ENCODE measurements at places on chromosomes 3 and 15.

DNA sequence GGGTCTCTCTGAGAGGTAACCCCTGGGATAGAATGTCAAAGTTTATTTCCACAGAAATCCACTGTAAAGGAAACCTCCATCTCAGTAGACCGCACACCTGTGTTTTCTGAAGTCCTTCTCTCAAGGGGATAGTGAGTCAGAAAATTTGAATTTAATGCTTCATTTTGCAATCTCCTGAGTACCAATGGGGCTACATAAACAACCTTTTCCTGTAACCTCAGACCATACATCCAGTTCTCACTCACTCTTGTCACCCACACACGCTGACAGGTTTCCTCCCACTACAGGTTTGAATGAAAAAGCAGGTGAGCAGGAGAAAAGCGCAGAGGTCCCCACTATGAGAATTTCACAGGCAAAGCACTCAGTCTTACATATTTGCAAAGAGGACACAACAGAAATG lies 165.3 kb upstream of the MCTP2 start:
- DNase-seq = no peak

- no peak for DNase-seq
Measured at GRCh38 chr3:27025718-27026117, 343.5 kb downstream of the NEK10 start.

GRCh38 chr3:17905996-17906395 lies 163.6 kb upstream of the TBC1D5 start:
- no peak for DNase-seq

GRCh38 chr15:70406617-70407335 lies 309.1 kb upstream of the TLE3 start:
- DNase-seq = no peak

DNA sequence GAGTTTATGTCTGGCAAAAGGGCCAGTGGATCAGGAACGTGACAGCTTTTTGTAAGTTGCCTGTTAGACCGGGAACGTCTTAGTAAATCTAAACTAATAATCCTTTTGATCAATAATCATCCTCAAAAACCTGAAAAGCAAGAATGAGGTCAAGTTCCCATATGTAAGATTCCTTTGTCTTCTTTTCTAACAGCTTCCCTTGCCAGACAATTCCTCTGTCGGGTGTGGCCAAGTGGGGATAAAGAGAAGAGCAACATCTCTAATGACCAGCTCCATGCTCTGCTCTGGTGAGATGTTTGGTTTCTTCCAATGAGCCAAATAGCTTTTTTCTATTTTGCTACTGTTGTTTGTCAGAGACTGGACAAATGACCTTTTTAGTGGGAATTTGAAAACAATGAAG lies 19.8 kb downstream of the FANCD2OS start:
- no peak for DNase-seq

- DNase-seq = no peak
Measured at GRCh38 chr3:160135851-160136250, 89.4 kb upstream of the C3orf80 start.

- DNase-seq = no peak
Measured at GRCh38 chr3:146928421-146929059, 323.4 kb upstream of the PLSCR5 start.

DNA sequence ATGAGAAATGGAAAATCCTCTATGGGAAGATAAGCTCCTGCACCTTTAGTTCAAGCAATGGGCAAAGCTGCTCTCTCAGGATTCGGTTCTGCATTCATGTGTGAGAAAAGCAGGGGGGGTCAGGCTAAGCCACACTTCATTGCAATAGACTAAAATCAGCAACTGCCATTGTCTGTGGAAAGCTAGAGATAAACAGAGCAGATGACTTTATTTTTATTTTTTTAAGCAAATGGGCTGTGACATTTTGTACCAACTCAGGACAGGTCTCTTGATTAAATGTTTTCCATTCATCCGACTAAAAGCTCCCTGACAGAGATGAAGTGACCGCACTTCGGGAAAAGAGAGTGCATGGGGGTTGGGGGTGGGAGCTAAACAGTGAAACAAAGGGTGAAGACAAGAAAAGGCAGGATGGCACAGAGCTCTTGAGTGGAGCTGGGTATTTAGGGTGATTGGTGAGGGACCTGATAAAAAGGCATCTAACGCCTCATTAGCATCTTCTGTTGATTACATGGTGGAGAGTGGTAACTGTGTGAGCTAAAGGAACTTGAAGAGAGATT lies 987.4 kb downstream of the TUSC7 start:
- no peak for DNase-seq

DNA sequence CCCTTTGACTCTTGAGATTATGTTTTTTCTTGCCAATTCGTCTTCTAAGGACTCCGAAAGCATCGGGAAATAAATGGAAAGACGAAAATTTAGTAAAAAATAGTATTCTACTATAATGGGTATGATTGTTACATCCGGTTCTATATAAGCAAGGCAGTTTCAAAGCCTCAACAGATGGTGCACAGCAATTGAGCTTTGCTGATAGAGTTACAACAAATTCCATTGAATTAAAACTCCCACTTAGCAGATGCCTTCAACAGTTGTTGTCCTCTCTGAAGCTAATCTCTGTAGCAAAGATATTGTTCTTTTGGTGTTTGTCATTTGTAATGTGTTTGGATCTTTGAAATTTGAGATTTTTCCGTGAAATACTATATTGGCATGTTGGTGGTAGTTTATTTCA lies 16.1 kb upstream of the GHSR start:
- no peak for DNase-seq

DNA sequence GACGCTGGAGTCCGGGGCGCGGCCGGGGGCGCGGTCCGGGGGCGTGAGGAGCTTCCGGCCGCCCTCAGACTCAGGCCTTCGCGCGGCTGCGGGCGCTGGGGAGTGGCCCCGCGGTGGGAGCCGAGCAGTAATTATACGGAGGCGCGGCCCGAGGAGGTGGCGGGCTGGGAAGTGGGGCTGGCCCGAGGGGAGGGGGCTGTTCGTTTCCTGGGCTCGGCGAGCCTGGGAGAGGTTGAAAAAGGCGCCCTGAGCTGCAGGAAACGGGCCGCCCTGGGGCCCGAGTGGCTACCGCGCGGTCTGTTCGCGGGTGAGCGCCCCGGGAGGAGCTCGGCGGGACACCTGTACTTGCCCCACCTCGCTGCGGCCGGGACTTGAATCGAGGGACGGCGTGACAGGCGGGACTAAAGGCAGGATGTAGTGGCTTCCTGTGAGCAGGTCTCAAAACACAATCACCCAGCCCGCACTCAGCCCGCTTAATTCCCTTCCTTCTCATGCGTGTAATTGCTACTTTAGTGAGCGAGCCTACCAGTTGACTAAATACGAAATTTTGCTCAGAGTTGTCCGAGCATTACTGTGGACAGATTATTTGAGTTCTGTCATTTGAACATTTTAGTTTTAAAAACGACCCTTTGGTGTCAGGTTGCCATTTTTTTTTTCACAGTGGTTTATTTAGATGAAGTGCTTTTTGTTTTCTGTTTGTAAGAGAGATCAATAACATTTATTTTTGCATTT lies 860 bp downstream of the RASA2 start:
- peak; percentile 84 for DNase-seq

- no peak for DNase-seq
Measured at GRCh38 chr3:39166134-39166710, 12.8 kb upstream of the CSRNP1 start.

GRCh38 chr3:129345971-129346370 lies 67.3 kb downstream of the HMCES start:
- DNase-seq = no peak

GRCh38 chr3:112437146-112438022 lies 61.9 kb downstream of the BTLA start:
- no peak for DNase-seq

GRCh38 chr15:72796515-72797337 lies 13.2 kb upstream of the ADPGK start:
- peak; percentile 78 for DNase-seq

- no peak for DNase-seq
Measured at GRCh38 chr3:61724801-61725200, 163.4 kb downstream of the PTPRG start.

DNA sequence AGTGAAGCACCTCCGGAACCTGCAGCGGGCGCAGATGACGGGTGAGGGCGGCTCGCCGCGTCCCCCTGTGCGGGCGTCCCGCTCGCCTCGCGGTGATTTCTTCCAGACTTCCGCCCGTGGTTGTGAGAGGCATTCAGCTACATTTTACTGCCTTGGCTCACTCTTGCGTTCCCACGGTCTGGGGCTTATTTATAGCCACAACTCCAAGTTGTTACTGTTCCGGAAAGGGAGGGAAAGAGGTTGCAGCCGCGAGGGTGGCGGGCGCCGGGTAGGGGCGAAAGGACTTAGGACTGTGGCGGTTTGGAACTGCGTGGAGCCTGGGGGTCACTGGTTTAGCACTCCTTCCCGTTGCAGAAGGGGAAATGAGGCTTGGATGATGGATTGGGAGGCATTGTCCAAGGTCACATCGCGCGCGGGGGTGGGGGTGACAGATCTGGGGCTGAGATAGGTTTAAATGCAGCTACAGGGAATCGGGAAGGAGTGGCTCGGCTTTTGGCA lies 1.1 kb downstream of the HES1 start:
- DNase-seq = no peak

DNA sequence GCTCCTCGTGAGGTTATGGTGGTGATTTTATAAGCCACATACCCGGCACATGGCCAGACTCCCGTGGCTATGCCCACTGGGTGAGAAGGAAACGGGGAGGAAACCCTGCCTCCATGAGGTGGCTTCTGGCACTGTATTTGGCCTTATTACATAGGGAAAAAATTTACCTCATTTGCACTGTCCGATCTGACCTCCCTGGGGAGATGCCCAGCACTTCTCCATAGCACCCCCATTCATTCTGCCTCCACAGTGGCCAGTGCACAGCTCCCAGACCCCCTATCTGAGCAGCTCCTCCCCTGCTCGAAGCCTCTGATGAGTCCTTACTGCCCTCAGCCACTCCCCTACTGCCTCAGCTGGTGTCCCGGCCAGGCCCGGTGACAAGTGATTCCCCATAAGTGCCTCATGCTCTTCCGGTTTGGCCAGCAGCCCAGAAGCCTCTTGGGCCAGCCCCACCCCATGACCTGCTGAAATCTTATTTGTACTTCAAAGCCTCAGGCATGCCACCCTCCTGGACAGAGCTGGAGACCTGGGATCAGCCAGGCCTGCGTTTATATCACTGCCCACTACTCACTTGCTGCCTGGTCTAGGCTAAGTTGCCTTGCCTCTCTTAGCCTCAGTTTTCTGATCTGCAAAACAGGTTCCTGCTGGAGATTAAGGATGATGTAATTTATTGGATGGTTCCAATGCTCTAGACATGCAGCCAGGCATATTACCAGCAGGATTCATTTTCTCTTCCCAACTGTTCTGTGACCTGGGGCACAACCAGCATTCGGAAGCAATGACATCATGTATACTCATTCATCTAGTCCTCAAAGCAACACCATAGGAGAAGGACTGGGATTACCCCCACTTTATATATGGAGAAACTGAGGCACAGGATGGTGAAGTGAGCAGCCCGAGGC lies 30.6 kb upstream of the SLC6A6 start:
- no peak for DNase-seq

GRCh38 chr3:42061025-42061712 lies 30.0 kb upstream of the TRAK1 start:
- no peak for DNase-seq

- DNase-seq = no peak
Measured at GRCh38 chr3:17552351-17552750, 190.1 kb downstream of the TBC1D5 start.

GRCh38 chr3:41847679-41848078 lies 114.2 kb downstream of the ULK4 start:
- DNase-seq = no peak

DNA sequence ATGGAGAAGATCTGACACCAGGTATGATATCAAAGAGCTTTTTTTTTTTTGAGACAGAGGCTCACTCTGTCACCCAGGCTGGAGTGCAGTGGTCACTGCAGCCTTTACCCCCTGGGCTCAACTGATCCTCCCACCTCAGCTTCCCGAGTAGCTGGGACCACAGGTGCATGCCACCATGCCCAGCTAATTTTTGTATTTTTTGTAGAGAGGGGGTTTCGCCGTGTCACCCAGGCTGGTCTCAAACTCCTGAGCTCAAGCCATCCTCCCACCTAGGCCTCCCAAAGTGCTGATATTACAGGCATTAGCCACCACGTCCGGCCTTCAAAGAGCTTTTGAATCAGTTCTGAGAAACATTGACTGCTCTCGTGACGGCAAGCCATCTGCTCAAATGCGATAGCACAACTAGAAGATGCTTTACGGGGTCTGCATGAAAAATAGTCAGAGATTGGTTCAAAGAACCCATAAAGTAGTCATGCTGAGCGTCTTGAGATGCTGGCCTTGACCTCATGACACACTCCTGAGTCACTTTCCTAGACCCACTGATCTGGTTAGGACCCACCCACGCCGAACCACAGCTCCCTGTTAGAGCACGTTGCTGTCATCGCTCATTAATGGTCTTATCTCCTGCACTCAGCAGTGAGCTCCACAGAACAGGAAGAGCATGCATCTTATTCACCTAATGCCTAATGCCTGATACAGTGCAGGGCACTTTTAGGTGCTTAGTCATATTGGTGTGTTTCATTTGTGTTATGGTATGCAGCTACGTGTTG lies 57.0 kb upstream of the NR2F2 start:
- no peak for DNase-seq

- peak; percentile 66 for DNase-seq
Measured at GRCh38 chr15:78671626-78672211, 30.7 kb upstream of the CHRNB4 start.

DNA sequence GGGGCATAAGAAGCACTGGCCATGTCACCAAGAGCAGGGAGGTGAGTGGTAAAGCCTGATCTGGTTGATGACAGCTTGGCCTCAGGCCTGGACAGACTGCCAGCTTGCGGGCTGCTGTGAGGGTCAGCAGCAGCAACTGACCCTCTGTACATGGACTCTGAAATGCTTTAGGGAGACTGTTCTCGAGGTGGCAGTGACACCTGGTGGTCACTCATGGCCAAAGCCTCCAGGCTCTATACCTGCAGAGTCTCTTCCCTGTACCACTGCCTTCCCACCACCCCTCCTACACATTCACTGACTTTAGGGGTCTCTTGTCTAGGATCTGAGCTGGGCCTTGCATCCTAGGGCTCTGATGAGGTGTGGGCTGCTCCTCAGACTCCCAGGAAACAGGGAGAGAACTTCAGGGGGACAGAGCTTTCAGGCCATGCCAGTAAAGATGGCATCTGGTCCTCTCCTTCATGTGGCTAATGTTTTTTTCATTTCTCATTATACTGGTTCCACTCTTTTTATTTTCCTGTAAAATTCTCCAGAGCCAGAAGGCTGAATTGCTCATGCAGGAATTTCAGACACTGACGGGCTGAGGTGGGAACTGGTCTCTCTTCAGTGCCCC lies 17.2 kb upstream of the TIMP4 start:
- peak; percentile 75 for DNase-seq

DNA sequence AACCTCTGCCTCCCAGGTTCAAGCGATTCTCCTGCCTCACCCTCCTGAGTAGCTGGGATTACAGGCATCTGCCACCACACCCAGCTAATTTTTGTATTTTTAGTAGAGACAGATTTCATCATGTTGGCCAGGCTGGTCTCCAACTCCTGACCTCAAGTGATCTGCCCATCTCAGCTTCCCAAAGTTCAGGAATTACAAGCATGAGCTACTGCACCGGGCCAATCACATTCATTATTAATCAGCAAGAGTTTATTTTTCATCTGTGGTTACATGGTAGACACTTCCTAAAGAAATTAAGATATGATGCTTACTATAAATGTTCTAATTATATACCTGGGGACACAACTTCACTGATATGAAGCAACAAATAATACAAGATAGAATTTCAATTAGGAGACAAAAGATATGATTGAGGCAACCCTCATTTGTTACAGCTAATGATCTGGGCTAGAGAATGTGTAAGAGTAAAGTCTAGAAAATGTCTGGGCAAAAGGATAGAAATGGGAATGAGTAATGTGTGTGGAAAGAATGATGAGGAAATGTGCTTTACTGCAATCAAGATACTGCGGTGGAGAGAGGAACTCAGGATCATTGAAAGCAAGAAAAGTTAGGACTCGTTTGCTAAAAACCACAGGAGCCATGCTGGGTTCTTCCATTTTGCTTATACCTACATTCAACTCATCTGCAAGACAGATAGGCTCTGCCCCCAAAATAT lies 366.8 kb downstream of the ZIC1 start:
- no peak for DNase-seq
